ENCODE measurements at places on chromosomes 2 and 18.
A peak's percentile ranks its signal among the peaks of the same experiment; 100 is the strongest.

DNA sequence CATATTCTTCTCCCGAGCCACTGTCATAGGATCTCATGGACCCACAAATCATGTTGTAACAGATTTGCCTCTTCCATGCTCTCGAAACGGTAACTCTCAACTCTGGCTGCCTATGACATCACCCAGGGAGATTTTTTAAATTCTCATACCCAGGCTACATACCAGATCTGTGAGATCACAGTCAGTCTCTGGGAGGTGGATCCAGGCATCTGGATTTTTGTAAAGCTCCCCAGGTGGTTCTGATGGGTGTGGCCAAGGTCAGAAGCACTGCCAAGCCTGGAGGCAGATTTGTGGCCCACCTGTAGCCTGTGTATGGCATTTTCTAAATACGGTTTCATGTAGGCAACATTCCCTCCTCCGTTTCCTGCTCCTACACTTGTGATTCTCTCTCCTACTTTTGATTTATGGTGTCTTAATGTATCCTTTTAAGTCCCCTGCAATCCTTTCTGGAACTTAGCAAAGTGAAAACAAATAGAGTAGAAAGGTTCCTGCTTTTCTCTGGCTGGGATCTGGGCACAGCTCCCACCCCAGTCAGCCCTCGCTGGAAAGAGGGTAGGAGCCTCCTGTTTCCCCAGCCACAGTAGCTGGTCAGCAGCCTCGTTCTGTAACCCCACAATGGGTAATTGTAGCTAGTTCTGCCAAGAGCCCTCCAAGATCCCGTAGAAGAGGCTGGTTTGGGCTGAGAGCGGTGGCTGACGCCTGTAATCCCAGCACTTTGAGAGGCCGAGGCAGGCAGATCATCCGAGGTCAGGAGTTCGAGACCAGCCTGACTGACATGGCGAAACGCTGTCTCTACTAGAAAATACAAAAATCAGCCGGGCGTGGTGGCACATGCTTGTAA lies 96.2 kb downstream of the KLHL29 start:
- peak; percentile 27 for DNase-seq

DNA sequence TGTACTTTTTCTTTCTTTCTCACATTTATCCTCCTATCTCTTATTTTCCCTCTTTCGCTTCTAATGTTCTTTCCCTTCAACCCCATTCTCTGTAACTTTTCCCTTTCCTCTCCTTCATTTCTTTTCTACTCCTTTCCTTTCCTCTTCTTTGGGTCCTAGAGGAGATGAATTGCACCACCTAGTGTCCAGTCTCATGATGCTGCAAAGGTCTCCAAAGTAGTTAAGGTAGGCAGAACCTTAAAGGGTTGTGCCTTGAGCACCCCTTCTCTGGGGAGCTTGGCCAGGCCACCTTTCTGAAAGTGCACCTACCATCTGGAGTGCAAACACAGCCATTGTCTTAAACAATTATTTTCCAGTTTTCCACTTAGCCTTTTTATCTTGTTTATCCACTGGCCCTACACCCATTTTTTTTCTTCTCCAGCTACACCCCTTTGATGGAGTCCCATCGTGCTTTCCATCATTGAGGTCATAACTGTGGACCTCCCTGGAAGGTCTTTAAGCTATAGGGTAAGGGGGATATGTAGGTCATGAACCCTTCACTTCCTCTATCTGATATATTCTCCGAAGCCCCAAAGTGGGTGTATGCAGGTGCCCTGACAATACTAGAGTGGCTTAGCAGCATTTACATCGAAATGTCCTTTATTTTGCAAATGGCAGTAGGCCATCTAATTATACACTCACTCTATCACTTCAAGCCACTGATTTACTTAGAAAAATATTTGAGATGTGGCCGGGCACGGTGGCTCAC lies 155.9 kb downstream of the ESCO1 start:
- DNase-seq, result peak; percentile 58

- DNase-seq, result no peak
Measured at GRCh38 chr2:38534746-38535403, 67.9 kb downstream of the HNRNPLL start.

DNA sequence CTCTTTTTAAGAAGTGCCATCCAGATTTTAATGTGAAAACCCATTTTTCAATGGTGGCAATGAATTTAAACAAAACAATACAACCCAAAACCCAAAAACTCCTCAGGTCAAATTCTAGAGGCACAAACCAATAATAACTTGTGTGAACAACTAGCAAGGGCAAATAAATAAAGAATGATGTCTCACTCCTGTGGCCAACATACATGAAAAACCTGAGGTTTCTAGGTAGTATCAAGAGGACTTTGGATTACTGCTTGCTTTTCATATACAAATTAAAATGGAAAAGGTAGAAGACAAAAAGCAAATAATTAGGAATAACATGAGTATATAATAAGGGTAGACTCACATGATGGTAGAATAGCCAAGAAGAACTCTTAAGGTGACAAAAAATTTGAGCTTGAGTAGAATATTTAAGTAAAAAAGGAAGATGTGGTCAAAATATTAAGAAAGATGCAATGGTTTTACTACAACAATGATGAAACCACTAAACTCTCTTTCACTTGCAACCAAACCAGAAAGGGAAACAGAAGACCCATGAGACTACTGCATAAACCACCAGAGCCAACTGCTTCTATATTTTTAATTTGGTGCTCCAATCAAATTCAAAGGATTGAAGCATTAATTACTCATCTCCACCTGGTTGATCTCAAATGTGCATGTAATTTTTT lies 53.5 kb downstream of the DARS1 start:
- DNase-seq, result no peak

GRCh38 chr2:231198291-231199173 lies at the start of gene ARMC9:
ARMC9 (plus strand) TSS chr2:231198631; CDS start chr2:231206239, 7,608 bp downstream.
- DNase-seq, result peak; percentile 85

DNA sequence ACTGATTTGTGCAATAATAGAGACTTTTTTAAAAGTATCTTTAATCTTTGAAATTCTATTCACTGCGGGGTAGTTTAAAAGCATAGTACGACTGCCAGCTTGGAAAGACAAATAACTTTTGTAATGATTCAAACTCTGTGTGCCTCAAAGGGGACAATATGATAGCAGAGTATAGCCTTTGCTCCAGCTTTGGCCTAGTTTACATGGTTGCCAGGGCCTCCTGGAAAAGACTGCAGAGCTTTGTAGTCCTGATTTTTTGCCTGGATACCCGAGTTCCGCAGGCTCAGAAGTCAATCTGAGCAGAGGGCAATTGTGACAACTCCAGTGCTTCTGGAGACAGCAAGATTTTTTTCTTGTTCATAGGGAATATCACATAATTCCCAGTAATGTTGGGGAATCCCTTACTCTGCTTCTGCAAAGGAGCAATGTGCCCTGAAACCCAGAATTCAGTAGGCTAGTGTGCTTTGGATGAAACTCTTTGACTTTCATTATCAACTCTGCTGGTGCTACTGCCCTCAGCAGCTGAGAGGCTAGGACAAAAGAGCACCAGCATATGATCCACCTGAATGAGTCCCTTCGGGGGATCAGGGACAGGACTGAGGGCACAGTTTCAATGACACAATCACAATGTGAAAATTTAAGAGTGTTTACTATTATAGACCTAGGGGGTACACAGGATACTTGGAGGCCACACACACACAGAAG lies 768.1 kb downstream of the TMEM182 start:
- DNase-seq, result no peak

GRCh38 chr2:198639580-198639979 lies 818.2 kb downstream of the SATB2 start:
- no peak for DNase-seq

DNA sequence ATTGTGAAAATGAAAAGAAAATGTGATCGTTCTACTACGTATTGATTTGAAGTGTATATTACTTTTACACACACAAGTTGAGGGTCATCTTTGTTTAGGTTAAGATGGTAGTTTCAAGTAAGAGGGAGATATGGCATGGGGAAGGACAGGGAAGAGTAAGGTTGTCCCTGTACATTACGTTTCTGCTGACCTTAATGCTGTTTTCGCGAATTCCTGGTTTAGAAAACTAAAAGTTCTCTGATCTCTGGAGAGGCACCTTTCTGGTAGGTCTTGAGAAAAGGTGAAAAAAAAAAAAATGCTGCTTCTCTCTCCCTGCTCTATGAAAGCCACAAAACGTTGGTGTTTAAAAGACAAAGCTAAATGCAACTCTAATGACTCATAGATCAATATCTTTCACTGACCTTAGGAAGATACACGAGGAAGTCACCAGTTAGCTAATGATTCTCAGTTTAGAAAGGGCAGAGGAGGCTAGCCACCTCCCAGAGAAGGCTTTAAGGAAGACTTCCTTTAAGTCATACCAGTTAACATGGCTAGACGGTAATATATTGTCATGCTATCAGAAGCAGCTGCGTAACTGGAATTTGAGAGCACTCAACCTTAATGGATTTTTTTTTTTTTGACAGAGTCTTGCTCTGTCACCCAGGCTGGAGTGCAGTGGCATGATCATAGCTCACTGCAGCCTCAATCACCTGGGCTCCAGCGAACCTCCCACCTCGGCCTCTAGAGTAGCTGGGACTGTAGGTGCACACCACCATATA lies 13.2 kb downstream of the TXNDC2 start:
- no peak for DNase-seq

Measured in NCI-H2081 (cell line).